ENCODE measurements at places on chromosomes 13 and 19.
A peak's percentile ranks its signal among the peaks of the same experiment; 100 is the strongest.

GRCh38 chr19:6590827-6591319, at the start of gene CD70:
Gene CD70 (minus strand): TSS chr19:6591150. CDS start chr19:6591002, 148 bp downstream.
- no peak within 1 kb of the TSS for H3K4me3 ChIP-seq
- no peaks in the 10 kb centered on the region for H3K36me3 ChIP-seq
- DNase-seq: no peak
- peaks cover 78% of the 10 kb centered on the region for H3K27me3 ChIP-seq

DNA sequence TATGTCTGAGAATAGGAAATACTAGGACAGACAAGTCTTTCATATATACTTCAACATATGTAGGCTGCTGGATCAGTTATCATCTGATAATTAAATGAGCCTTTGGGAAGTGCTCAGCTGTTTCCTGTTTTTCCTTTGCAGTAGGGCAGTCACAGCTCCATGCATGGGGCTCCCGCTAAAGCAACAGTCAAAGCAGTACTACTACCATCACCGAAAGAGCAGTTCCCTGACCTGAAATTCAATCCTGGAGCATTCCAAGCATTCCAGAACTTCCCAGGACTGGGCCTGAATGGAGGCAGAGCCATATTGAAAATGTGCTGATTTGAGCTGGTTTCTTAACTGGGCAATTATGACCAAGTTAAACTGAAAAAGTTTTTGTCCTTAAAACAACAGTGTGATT, 20.5 kb downstream of the MICU2 start:
- H3K4me1 ChIP-seq: peaks cover 12% of the 10 kb centered on the region
- no peak overlapping the region for H3K27ac ChIP-seq
- H3K27me3 ChIP-seq: no peaks in the 10 kb centered on the region
- no peak overlapping the region for H3K4me3 ChIP-seq

DNA sequence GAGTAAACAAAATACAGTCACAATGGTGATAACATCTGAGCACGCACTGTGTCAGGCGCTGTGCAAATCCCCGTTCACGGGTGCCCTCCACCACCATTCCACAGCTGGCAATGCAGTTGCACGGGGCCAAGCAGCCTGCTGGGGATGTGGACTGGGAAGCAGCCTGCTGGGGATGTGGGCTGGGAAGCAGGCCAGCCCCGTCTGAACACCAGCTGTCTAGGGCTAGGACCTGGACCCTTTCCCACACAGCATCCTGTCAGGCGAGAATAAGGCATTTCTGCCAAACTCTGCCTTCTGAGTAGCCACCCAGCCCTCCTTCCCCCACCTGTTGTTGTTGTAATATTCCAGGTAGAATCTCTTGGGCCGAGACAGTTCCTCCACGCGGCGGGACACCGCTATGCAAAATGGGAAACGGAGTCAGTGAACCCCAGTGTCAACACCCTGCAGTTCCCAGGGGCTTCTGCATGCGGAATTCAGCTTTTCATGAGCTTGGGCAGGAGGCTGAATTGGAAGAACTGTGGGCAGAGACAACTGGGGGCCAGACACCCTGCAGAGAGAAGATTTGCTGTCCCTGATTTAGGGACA, 27.8 kb upstream of the MIER2 start:
- DNase-seq: no peak
- H3K27me3 ChIP-seq: peaks cover 11% of the 10 kb centered on the region
- no peaks in the 10 kb centered on the region for H3K4me1 ChIP-seq
- no peak overlapping the region for H3K27ac ChIP-seq

DNA sequence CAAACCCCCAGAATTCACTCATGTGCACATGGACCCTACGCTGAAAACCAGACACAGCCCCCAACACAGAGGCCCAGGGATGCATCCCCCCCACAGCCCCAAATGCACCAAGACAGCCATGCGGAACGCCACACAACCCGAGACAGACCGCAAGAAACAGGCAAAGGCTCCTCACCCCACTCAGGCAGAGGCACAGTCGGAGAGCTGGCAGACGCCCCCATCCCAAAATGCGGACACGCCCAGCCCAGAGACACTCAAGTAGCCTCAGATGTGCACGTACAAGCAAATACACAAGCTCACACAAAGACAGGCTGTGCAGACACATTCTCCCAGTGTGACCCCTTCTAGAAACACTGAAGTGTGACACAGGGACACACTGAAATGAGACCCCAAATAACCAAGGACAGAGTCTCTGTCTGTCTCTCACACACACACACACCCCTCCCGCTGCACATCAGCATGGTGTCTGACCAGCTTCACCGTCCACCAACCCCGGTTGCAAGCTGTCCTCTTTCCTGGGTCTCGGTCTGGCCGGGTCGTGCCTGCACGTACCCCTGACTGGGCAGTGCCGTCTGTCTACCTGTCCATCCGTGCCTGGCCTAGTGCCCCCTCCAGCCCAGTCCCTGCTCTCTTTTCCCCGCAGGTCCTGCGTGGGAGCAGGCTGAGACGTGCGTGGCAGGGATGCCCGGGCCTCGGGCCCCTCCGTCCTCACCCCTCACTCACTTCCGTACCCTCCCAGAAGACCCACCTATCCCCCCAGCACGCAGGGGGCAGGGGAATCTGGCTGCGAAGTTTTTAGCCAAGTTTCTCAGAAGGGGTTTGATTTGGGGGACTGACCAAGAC, 16.1 kb downstream of the ERFL start:
- no peaks in the 10 kb centered on the region for H3K36me3 ChIP-seq
- no peak for DNase-seq
- H3K27me3 ChIP-seq: peaks cover 59% of the 10 kb centered on the region

DNA sequence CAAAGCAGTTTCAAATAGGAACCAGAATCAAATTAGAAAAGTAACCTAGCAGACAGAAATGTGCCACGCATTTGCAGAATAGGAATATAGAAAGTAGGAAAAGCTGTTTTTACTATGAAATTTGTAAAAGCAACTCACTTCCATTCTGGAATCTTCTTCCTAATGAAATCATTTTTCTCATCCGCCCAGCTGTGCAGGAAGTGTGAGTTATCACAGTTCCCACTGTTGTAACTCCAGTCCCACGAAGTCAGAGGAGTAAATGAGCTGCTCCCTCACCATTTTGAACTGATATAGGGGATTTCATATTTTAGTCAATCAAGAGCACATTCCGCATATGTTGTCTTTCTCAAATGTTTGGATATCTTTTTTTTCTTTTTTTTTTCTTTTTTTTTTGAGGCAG, 230.8 kb downstream of the TBC1D4 start:
- H3K4me3 ChIP-seq: no peak overlapping the region
- no peaks in the 10 kb centered on the region for H3K4me1 ChIP-seq
- H3K27ac ChIP-seq: no peak overlapping the region
- no peaks in the 10 kb centered on the region for H3K27me3 ChIP-seq

DNA sequence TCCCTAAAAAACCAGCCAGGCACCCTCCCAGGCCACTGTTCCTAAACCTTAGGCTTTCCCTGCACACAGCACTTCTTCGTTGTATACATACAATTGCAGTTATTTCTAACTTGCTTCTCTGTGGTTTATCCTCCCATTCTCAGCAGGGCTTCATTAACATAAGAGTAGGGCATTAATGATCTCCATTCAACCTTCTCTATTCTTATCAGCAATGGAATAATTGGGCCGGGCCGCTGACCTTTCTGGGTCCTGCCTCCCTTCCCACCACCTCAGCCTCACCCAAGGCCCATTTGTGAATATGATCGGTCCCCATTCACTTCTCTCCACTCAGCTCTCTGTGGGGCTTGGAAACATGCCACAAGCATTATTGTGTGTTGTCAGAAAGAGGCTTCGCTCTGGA, 184.2 kb downstream of the SUCLA2 start:
- no peak overlapping the region for H3K4me3 ChIP-seq
- H3K27me3 ChIP-seq: no peaks in the 10 kb centered on the region
- no peak overlapping the region for H3K27ac ChIP-seq
- no peaks in the 10 kb centered on the region for H3K36me3 ChIP-seq
- DNase-seq: no peak
- H3K4me1 ChIP-seq: no peaks in the 10 kb centered on the region

DNA sequence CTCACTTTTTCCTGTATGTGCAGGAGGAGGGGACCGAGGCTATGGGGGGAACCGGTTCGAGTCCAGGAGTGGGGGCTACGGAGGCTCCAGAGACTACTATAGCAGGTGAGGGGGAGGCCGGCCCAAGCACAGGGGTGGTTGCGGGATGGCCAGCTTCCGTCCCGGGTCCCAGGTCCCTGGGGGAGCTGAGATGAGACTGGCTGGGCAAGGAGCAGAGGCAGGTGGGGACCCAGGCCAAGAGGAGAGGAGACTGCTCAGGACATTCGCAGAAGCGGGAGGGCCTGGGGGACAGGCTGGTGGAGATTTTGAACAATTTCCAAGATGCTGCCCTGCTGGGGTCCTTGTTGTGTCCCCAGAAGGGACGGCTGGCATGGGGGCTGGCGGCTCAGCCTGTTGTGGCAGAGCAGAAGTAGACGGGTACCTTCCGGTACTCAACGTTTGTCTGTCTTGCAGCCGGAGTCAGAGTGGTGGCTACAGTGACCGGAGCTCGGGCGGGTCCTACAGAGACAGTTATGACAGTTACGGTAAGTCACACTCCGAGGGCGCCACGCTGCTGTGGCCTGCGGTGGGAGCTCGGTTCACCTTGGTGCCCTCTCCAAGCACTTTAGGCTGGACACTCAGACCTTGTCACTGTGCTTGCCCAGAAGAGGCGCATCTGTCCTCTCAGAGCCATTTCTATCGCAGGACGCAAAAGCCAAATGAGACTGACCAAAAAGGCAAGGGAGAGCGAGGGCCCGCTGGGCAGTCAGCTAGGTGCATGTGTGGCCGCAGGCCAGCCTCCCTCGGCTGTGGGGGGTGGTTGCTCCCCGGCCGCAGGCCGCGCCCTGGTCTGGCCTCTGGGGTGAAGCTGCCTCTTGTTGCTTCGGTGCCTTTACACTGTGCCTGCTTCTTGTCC, 2.6 kb downstream of the CIRBP start:
- no peaks in the 10 kb centered on the region for H3K27me3 ChIP-seq
- peak overlapping the region; percentile 99 for H3K27ac ChIP-seq
- H3K4me1 ChIP-seq: peaks cover 73% of the 10 kb centered on the region
- peak; percentile 61 for DNase-seq

GRCh38 chr13:111371720-111372119, 51.3 kb downstream of the TEX29 start:
- H3K27me3 ChIP-seq: no peaks in the 10 kb centered on the region
- H3K27ac ChIP-seq: no peak overlapping the region
- H3K4me1 ChIP-seq: no peaks in the 10 kb centered on the region
- H3K36me3 ChIP-seq: no peaks in the 10 kb centered on the region

DNA sequence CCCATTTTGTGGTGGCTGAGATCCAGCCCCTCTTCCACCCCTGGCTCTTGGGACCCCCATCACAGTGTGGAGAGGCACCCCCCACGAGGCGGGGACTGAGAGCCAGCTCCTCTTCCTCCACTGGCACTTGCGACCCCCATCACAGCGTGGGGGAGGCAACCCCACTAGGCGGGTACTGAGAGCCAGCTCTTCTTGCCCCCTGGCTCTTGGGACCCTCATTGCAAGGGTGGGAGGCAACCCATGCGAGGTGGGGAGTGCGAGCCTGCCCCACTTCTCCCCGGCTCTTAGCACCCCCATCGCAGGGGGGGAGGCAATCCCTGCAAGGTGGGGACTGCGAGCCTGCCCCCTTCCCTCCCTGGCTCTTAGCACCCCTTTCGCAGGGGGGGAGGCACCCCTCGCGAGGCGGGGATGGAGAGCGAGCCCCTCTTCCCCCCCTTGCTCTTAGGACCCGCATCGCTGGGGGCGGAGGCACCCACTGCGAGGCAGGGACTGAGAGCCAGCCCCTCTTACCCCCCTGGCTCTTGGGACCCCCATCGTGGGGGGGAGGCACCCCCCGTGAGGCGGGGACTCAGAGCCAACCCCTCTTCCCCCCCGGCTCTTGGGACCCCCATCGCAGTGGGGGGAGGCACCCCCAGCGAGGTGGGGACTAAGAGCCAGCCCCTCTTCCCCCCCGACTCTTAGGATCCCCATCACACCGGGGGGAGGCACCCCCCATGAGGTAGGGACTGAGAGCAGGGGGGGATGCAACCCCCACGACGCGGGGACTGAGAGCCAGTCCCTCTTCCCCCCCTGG, 364.6 kb upstream of the SPRY2 start:
- H3K27ac ChIP-seq: no peak overlapping the region
- no peaks in the 10 kb centered on the region for H3K36me3 ChIP-seq
- H3K4me1 ChIP-seq: no peaks in the 10 kb centered on the region

DNA sequence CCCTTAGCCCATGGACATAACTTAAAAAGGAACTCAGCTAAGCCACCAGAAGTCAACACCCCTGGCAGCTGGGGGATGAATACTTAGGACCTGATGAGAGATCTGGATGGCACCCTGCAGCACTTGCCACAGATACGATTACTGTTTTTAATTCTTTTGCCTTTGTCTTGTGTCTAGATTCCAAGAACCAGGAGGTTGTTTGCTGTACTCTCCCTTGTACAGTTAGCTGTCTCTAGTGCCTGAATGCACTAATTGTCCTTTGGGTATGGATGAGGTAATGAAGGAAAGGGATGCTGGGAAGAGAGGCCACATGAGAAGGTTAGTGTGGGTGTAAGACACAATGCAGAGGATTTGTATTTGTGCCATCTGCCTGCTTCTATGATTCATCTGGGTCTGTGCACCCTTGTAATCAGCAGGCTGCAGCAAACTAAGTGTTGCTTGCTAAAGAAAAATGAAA, 385.8 kb downstream of the KCNRG start:
- no peaks in the 10 kb centered on the region for H3K27me3 ChIP-seq
- no peak overlapping the region for H3K4me3 ChIP-seq
- DNase-seq: no peak
- peaks cover 18% of the 10 kb centered on the region for H3K4me1 ChIP-seq

GRCh38 chr13:21568854-21569253, 35.1 kb downstream of the MICU2 start:
- peaks cover 32% of the 10 kb centered on the region for H3K36me3 ChIP-seq
- no peaks in the 10 kb centered on the region for H3K27me3 ChIP-seq
- H3K4me3 ChIP-seq: no peak overlapping the region
- H3K4me1 ChIP-seq: peaks cover 6% of the 10 kb centered on the region
- H3K27ac ChIP-seq: no peak overlapping the region

GRCh38 chr19:29376855-29377354, 148.9 kb upstream of the VSTM2B start:
- no peaks in the 10 kb centered on the region for H3K36me3 ChIP-seq
- no peak for DNase-seq
- H3K4me3 ChIP-seq: no peak overlapping the region
- H3K4me1 ChIP-seq: no peaks in the 10 kb centered on the region
- no peak overlapping the region for H3K27ac ChIP-seq
- H3K27me3 ChIP-seq: peaks cover 4% of the 10 kb centered on the region

DNA sequence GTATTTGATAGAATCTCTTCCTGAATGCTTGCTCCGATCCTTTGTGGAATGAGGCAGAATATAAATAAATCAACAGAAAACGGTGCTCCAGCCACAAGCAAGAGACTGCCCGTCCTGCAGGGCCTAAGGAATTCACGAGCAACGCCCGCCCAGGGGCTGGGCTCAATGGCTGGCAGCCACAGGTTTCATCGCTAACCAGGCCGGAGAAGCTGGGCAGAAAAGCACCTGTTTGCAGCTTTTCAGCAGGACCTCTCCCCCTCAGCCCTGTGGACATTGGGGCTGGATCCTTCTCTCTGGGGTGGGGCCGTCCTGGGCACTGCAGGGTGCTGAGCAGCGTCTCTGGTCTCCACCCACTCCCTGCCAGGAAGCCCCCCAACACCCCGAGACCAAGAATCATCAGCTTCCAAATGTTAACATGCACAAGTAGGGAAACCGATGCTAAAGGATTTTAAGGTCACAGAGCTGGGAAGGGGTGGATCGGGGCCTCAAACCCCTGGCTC, 102.5 kb downstream of the GADD45B start:
- H3K4me1 ChIP-seq: peaks cover 32% of the 10 kb centered on the region
- no peaks in the 10 kb centered on the region for H3K36me3 ChIP-seq
- peak overlapping the region; percentile 63 for H3K4me3 ChIP-seq
- no peak for DNase-seq

All from gastrocnemius medialis (tissue), 4 donors.